Kidney capillary endothelial cell (primary cell): ENCODE measurements at places on chromosomes 12 and 14.

GRCh38 chr12:102462386-102462785 lies 18.0 kb downstream of the IGF1 start:
- no peak for DNase-seq

GRCh38 chr14:88209273-88209672 lies 113.8 kb downstream of the KCNK10 start:
- DNase-seq = no peak

DNA sequence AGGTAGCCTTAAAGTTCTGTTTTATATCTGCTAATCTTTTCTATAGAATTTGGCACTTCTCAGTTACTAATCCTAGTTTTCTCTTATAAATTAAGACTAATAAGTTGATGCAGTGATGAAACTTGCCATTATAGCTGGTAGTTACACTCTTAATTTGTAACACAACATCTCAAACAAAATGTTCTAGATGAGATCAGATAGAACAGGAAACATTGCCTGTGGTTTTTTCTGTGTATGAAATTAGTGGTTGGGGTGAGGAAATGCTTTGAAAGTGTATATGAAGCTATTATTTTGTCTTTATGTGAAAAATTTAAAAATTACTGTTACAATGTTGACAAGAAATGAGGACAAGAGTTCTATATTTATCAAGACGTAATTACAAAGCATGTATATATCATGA lies 91.9 kb downstream of the PCNX1 start:
- DNase-seq = no peak

GRCh38 chr12:44101475-44101874 lies 265.6 kb downstream of the TMEM117 start:
- no peak for DNase-seq

- no peak for DNase-seq
Observed at GRCh38 chr12:95908573-95908972, 33.8 kb downstream of the CCDC38 start.

DNA sequence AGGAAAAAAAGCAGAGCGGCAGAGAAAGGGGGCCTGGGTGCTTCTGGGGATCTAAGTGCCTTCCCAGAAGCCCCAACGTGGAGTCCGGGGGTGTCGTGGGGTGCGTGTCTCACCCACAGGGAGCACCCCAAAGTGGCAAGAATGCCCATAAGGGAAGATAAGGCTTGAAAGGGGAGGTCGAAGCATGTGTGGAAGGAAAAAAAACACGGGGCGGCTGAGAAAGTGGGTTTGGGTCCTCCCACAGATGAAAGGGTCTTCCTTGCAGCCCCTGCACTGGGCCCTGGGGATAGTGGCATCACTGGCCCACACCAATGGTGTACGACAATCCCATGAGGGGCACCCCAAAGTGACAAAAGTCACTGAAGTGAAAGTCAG lies 275.5 kb downstream of the ALG10 start:
- no peak for DNase-seq

GRCh38 chr14:76456200-76456599 lies 80.3 kb downstream of the ESRRB start:
- DNase-seq = peak; percentile 42
